Transverse colon (tissue), 4 donors: ENCODE measurements at places on chromosomes 16 and 17. TPM values are rescaled to one million over a fixed set of nuclear protein-coding genes. Genes with fewer than 3 reads are reported as not detected.

DNA sequence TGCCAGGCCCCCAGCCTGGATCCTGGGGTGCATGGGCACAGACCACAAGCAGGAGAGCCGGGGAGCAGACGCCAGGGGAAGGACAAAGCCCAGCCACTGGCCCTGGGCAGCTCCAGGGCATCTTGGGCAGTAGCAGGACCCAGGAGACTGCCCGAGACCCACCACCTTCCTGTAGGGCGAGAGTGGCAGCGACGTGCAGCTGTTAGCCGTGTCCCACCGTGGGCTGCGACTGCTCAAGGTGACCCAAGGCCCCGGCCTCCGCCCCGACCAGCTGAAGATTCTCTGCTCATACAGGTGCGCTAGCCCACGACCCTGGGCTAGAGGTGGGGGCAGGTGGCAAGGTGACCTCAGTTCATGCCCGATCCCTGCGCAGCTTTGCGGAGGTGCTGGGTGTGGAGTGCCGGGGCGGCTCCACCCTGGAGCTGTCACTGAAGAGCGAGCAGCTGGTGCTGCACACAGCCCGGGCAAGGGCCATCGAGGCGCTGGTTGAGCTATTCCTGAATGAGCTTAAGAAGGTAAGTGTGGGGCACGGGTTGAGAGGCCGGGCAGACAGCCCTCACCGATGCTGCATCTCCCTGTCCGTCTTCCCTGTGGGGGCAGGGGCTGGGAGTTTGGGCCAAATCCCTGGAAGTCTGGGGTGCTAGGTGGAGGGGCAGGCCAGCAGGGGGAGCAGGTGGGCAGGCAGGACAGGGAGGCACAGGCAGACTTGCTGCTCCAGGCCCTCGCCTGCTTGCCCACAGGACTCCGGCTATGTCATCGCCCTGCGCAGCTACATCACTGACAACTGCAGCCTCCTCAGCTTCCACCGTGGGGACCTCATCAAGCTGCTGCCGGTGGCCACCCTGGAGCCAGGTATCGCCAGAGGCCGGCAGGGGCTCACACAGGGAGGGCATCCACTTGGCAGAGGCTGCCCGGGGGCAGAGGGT, 13.5 kb upstream of the SMIM5 start:
- no peak overlapping the region for H3K4me3 ChIP-seq
- DNase-seq = no peak
- H3K27ac ChIP-seq = no peak overlapping the region
- no peaks in the 10 kb centered on the region for H3K27me3 ChIP-seq
- H3K36me3 ChIP-seq = no peaks in the 10 kb centered on the region

The STX1B gene
- total RNA-seq = not detected

The PABPN1L gene
- not detected for total RNA-seq

The OR1E1 gene
- total RNA-seq = not detected

DNA sequence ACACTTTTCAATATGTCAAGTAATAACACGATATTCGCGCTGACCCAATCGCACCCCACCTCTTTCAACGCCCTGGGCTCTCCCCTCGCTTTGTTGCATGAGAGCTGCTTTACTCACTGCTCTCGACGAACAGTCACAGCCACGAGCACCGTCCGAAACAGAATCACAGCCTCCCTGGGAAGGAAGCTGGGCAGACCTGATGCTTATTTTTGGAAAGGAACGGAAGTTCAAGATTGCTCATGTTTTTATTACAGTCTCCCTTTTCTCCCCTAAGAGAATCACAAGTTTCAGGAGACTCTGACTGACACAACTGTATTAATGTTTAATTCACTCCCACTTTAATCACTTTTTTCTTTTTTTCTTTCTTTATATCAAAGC, 67.8 kb downstream of the ANKRD11 start:
- no peak for DNase-seq
- H3K36me3 ChIP-seq = no peaks in the 10 kb centered on the region
- peaks cover 21% of the 10 kb centered on the region for H3K4me1 ChIP-seq
- peak overlapping the region; percentile 43 for H3K27ac ChIP-seq

The FGF11 gene
- total RNA-seq = 1.6 TPM

The CES4A gene
- 19.1 TPM for total RNA-seq

DNA sequence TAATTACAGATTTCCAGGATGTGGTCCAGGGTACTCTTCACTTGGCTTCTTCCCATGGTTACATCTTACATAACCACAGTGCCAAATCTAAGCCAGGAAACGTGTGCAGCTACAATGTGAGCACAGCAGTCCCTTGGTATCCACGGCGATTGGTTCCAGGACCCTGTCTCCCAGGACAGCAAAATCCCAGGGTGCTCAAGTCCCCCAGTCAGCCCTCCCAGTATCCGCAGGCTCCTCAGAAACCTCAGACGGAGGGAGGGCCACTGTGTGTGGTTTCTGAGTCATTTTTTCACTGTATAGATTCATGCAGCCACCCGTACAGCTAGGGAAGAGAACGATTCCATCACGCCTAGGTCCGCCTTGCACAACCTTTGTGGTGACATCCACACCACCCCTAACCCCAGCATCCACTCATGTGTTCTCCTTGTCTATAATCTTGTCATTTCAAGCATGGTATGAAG, 11.1 kb upstream of the ATP2C2 start:
- no peak overlapping the region for H3K4me3 ChIP-seq
- H3K36me3 ChIP-seq = no peaks in the 10 kb centered on the region
- H3K27me3 ChIP-seq = no peaks in the 10 kb centered on the region
- DNase-seq = no peak
- no peak overlapping the region for H3K27ac ChIP-seq

DNA sequence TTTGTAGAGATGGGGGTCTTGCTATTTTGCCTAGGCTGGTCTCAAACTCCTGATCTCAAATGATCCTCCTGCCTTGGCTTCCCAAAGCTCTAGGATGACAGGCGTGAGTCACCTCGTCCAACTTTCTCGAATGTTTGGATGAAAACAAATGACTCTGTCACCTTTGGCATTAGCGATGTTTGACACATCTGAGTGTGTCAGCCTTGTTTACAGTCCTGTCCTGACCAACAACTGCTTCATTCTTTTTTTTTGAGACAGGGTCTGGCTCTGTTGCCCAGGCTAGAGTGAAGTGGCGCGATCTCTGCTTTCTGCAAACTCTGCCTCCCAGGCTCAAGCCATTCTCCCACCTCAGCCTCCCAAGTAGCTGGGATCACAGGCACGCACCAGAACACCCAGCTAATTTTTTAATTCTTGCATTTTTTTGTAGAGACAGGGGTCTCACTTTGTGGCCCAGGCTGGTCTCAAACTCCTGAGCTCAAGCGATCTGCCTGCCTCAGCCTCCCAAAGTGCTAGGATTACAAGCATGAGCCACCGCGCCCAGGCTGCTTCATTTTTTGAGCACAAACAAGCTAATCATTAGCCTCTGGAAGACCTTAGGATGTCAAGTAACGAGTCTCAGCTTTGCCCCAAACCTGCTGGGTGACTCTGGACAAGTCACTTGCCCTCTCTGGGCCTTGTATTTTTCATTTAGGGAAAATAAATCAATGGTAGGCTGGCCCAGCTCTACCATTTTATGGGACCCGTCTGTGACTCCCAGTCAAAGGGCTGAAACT, 7.4 kb downstream of the MYH11 start:
- no peaks in the 10 kb centered on the region for H3K4me1 ChIP-seq
- H3K27ac ChIP-seq = peak overlapping the region; percentile 92
- H3K27me3 ChIP-seq = peaks cover 6% of the 10 kb centered on the region
- H3K4me3 ChIP-seq = no peak overlapping the region
- no peaks in the 10 kb centered on the region for H3K36me3 ChIP-seq

DNA sequence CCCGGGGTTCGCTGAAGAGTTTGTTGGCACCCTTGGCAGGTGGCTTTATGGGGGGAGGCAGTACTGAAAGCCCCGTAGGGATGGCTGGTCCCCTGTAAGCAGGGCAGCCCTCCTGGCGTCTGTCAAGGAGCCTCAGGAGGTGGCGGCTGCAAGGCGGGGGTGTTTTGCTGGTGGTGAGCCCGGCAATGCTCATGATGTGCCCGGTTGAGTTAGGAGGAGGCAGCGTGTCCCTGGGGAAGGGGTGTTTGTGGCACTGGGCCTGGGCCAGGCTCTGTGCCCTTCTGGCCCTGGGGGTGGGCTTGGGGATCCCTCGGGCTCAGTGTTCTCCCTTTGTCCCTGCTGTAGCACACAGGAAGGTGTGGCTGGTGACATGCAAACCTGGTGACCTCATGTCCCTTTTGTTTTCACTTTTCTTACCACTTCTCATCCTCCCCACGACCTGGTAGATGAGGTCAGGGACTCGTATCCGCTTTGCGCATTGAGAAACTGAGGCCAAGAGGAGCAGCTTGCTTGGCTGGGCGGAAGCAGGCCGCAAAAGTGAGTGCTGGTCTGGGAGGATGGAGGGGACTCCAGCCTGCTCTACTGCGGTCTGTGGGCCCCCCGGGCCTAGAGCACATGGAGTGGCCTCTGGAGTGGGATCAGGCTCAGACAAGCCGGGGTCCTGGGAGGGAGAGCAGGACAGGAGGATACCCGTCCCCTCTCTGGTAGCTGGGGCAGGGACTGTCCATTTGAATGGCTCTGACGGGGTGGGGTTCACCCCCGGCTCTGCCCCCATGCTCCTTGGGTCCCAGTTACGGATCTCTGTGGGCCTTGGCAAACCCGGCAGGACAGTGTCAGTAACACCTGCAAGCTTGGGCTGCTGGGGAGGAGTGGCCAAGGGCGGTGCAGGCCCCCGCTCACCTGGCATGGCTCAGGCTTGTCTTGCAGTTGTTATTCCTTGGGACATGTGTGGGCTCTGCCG, 2.2 kb downstream of the SNN start:
- H3K36me3 ChIP-seq = no peaks in the 10 kb centered on the region
- no peak overlapping the region for H3K4me3 ChIP-seq
- H3K27ac ChIP-seq = peak overlapping the region; percentile 78
- peaks cover 61% of the 10 kb centered on the region for H3K4me1 ChIP-seq

DNA sequence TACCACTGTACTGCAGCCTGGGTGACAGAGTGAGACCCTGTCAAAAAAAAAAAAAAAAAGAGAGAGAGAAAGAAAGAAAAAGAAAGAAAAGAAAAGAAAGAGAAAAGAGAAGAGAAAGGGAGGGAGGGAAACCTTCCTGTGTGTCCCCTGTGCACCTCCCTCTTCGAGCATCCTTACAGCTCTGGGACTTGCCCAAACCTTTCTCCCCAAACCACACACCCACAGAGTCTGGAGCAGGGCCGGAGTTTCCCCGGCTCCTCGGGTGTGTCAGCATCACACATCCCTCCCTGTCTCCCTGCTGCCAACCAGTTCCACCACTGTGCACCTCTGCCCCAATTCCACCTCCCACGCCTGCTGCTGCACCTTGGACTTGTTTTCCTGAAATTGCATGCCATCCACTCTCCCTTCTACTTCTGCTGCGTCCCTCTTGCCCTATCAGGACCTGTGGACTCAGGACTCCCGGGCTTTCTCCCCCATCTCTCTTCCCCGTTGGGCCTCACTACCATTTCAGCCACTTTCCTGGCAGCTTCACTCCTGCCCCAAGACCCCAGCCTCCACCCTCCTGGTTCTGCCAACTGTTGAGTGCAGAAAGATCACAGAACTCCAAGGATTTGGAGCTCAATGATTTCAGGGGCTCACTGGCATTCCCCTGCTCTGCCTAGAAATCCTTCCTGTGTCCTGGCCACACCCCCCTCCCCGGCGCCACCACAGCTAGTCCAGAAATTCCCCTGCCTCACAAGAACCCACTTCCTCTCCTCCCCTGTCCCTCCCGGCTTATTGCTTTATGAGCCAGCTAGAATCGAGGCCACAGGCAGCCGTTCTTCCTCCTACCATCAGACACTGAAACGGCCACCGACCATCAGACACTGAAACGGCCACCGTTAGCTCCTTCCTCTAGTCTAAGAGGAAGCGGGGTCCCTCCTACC, 3.7 kb upstream of the CDK3 start:
- no peaks in the 10 kb centered on the region for H3K27me3 ChIP-seq
- no peak overlapping the region for H3K4me3 ChIP-seq
- peak; percentile 89 for DNase-seq

DNA sequence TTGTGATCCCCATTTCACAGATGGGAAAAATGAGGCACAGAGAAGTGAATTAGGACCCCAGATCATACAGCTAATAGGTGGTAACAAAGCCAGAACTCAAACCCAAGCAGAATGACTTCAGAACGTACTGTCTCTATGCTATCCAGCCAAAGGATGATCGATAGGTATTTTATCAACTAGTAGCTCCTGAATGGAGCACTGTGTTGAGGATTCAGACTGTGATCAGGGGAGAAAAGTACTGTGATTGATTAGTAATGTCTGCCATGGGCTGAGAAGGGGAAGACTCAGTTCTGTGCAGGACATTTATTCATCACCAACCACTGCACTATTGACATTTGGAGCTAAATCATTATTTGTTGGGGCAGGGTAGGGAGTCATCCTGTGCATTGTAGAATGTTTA, 38.7 kb downstream of the CACNG4 start:
- no peaks in the 10 kb centered on the region for H3K4me1 ChIP-seq
- no peak overlapping the region for H3K27ac ChIP-seq
- H3K4me3 ChIP-seq = no peak overlapping the region
- no peaks in the 10 kb centered on the region for H3K36me3 ChIP-seq
- no peaks in the 10 kb centered on the region for H3K27me3 ChIP-seq

The CD300LB gene
- total RNA-seq = not detected

The TMEM235 gene
- total RNA-seq = not detected

- H3K4me1 ChIP-seq = no peaks in the 10 kb centered on the region
- no peak overlapping the region for H3K27ac ChIP-seq
- no peak overlapping the region for H3K4me3 ChIP-seq
Observed at GRCh38 chr16:56113223-56113622, 78.1 kb upstream of the GNAO1 start.

The ALOX15 gene
- total RNA-seq = 0.48 TPM

The PRKCB gene
- total RNA-seq = 10.0 TPM

The NAGS gene
- total RNA-seq = 29.9 TPM

GRCh38 chr16:56534847-56535383, 15.1 kb upstream of the BBS2 start:
- no peaks in the 10 kb centered on the region for H3K27me3 ChIP-seq
- no peak overlapping the region for H3K4me3 ChIP-seq
- H3K4me1 ChIP-seq = no peaks in the 10 kb centered on the region
- no peak for DNase-seq
- no peaks in the 10 kb centered on the region for H3K36me3 ChIP-seq

The SLC22A31 gene
- total RNA-seq = not detected

The ASGR2 gene
- total RNA-seq = not detected

DNA sequence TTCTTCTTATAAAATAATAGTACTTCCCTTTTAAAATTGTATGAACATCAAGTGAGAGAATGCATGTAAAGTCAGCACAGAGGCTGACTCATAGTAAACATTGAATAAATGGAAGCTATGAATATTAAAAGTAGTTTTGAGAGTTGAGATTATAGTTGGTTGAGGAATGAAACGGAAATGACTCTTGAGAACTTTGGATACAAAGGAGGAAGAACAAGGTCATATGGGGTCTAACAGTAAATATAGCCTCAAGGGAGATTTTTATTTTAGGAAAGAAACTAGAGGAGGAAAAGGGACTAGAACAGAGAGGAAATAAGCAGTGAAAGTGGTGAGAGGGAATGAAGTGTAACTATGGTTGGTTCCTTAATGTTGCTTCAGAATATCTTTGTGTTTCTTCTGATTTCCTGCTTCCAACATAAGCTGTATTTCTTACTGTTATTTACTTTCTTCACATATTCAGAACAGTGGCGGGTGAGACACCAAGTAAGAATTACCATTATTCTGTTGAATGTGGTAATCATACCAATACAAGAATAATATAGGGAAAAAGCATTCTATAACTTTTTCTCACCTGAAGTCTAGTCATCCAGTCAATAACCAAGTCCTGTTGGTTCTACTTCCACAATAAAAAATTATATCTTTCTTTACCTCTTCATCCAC, 165.1 kb downstream of the CHD9 start:
- H3K4me1 ChIP-seq = peaks cover 24% of the 10 kb centered on the region
- no peak overlapping the region for H3K4me3 ChIP-seq

The NSRP1 gene
- 28.7 TPM for total RNA-seq
